ENCODE measurements at places on chromosomes 7 and 10.

- no peak for DNase-seq
Measured at GRCh38 chr7:101990811-101991418, 173.5 kb downstream of the CUX1 start.

- no peak for DNase-seq
Measured at GRCh38 chr10:61283066-61283465, 170.1 kb downstream of the TMEM26 start.

GRCh38 chr7:123871998-123872867, 27.3 kb downstream of the HYAL4 start:
- DNase-seq = no peak

DNA sequence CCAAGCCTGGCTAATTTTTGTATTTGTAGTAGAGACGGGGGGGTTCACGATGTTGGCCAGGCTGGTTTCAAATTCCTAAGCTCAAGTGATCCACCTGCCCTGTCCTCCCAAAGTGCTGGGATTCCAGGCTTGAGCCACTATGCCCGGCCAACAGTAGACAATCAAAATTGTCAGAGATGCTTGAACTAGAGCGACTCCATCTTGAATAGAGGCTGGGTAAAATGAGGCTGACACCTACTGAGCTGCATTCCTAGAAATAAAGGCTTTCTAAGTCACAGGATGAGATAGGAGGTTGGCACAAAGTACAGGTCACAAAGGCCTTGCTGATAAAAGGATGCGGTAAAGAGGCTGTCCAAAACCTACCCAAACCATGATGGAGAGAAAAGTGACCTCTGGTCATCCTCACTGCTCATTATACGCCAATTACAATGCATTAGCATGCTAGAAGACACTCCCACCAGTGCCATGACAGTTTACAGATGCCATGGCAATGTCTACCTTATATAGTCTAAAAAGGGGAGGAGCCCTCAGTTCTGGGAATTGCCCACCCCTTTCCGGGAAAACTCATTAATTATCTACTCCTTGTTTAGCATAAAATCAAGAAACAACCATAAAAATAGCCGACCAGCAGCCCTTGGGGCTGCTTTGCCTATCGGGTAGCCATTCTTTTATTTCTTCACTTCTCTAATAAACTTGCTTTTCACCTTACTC, 134.5 kb downstream of the BAMBI start:
- no peak for DNase-seq

DNA sequence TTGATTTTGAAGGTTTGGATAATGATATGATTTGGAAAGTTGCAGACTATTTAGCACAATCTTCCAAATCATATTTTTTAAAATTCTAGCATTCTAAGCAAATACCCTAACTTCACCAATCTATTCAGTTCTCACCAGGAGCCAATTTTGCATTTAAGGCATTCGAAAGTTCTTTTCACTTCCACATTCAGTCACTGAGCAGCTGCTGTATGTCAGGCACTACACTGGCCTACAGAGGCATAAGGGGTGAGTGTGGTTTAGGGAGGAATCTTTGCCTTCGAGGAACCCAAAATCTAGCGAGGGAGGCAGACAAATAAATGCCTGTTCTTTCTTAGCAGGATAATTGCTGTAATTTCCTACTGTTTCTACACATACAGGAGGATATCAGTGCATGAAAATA, 10.7 kb upstream of the UCN3 start:
- no peak for DNase-seq

DNA sequence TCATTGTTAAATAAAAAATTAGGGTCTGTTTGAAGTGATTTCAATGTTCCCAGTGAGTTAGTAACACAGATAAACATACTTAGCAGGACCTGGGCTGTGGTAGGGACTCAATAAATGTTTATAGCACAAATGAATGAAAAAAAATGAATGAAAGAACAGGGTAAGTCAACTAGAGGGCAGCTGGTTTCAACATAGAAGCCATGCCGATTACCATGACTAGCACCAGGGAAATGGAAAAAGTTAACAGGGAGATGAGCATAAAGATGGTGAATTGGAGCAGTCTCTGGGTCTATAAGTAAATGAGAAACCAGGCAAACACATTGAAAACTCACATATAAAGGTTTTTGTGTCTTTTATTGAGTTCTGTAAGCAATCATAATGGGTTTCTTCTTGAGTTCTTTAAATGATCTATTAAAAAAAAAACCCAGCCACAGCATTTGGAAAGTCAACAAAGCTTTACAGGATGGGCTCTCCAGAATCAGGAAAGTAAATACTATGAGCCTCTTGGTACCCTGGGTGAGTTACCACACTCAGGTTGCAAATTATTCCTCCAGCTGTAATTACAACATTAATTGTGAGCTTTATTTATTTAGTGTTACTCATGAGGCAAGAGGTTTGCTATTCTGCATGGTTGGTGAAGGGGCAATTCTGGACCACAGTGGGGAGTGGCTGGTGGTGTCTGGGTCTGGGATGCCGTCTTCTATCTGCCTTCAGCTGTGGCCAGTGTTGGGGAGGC, 46.1 kb upstream of the MTPN start:
- DNase-seq = no peak

GRCh38 chr7:47405921-47406800, 175.8 kb downstream of the TNS3 start:
- DNase-seq = no peak

- DNase-seq = no peak
Measured at GRCh38 chr7:120949998-120950538, 509 bp upstream of the ING3 start.

Data from stimulated activated CD4-positive, alpha-beta T cell treated with anti-CD3 and anti-CD28 coated beads, Interleukin-1b, Interleukin-23, amount 100 ng/mL, for 1 hour (primary cell).